ENCODE measurements at places on chromosomes 3 and 15.
A peak's percentile ranks its signal among the peaks of the same experiment; 100 is the strongest.

DNA sequence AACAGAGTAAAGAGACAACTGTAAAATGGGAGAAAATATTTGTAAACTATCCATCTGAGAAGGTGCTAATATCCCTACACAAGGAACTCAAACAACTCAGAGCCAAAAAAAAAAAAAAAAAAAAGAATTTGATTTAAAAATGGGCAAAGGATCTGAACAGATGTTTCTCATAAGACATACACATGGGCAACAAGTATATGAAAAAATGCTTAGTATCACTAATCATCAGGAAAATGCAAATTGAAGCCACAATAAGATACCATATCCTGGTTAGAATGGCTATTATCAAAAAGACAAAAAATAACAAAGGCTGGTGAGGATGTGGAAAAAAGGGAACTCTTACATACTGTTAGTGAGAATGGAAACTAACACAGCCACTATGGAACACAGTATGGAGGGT, 36.2 kb downstream of the TXNRD3 start:
- DNase-seq, result no peak

GRCh38 chr3:82938821-82939328, 1177.4 kb upstream of the GBE1 start:
- no peak for DNase-seq

DNA sequence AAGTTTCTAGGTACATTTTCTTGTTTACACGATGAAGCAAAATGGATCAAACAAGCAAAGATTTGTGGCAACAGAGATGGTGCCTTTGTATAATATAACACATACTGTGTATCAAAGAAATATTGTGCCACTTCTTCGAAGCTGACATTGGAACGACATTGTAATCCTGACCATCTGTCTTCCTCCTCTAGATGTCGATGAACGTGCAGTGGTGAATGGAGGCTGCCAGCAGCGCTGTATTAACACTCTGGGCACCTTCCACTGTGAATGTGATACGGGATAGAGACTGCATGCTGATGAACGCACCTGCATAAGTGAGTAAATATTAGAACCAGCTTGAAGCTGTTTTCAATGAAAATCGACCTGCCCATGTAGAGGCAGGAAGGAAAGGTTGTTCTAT, 613.3 kb upstream of the GOLIM4 start:
- peak; percentile 38 for DNase-seq

DNA sequence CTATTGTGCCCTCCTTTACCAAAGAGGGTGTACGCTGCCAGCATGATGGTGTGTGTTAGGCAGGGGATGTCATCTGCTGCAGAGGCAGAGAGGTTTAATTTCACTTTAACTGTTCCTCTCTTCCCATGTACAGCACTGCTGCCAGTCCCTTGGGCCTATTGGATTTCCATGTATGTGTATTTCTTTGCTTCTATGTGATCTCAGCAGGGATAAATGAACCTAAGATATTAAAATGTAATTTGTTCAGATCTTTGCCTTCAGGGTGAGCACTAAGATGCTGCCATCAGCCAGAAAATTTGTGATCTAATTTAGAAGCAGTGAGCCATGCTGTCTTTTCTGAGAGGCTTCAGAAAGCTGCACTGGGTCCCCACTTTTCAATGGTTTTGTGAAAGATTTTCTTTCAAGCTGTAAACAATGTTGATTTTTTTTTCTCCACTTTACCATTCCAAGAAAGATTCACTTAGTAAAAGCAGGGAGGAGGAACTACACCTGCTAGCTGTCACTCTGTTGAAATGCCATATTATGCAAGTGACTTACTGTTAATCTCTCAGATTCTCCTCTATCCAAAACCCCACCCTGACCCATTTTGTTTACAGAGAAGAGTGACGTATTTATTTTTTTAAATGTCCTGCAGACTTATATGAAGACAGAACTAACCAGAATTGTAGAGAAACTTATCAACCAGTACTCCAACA, 261.9 kb downstream of the TBL1XR1 start:
- no peak for DNase-seq

- no peak for DNase-seq
Measured at GRCh38 chr15:74653426-74654102, 37.9 kb downstream of the CLK3 start.

DNA sequence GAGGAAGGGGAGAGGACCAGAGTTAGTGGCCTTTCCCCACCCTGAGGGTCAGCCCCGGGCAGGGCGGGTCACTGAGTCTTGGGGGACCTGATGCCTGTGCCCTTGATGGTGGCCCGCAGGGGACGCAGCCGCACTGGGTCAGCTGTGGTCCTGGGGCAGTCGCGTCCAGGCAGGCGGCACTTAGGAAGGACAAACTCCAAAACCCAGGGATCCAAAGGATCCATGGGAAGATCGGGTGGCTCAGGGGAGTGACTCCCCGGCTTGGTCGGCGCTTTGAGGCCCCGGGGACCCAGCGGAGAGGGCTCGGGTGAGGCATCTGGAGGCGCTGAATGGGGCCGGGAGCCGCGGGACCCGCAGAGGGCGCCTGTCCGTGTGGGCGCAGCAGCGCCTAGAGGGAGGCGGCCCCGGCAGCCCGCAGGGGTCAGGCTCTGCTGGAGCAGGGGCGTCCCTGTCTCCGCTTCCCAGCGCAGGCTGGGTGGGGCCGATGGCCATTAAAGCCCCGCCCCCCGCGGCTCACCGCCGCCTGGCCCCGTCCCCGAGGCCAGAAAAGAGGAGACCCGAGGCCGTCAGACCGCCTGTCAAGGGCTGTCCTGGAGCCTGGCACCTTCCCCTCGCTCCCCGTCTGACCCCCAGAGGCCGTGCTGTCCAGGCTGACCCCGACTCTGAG, 17.5 kb downstream of the CIDEC start:
- no peak for DNase-seq
